ENCODE measurements at places on chromosomes 3 and 15.

DNA sequence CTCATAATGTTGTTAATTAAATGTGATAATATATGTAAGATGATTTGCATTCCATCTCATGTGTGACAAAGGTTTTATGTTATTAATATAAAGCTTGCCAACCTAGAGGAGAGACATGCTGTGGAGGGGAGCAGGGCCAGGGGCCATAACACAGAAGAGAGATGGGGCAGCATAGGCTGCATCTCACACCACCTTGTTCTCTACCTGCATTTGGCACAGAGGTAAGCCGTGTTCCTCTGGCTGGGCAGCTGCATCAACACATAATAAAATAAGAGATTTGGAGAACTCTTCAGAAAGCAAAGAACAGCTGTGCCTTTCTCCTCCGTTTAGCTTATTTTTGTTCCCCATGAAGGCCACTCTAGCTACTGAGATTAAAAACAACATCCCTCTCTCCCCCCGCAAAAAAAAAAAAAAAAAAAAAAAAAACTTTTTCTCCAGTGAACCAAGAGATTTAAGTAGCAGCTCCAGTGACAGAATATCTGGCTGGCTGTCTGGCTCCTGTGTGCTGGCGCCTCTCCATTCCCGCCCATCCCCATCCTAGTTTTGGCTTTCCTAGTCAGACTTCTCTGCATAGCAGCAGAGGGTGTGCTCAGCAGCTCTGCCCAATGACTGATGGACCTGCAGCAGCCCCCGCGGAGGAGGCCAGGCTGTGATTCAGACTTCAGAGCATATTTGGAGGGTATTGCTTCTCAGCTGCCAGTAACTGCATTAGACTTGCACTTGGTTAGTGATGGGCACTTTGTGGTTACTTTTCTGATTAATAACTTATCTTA, 52.2 kb upstream of the STXBP5L start:
- DNase-seq: no peak

GRCh38 chr3:51673181-51673801, 2.2 kb downstream of the TEX264 start:
- DNase-seq: no peak

- DNase-seq: no peak
These were observed 18.6 kb downstream of the CMTM8 start for GRCh38 chr3:32257042-32257441.

GRCh38 chr15:41692049-41692448, 31.8 kb downstream of the MGA start:
- DNase-seq: no peak

- DNase-seq: no peak
These were observed 304.1 kb downstream of the ZNF621 start for GRCh38 chr3:40828741-40829415.

DNA sequence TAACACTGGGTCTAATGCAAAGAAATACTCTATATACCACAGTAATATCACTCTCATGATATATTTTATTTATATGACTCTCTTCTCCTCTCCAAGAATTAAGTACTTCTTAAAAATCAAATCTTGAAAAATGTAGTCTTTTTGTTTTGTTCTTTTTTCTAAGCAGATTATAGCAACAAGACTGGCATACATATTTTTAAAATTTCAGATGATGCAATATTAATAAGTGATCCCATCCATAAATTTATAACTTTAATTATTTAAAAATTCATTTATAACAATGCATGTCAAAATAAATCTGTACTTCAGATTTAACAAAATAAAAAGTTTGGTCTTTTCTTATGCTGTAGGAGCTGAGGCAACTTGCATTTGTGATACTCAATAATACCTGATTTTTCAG, 95.0 kb upstream of the NEDD4 start:
- no peak for DNase-seq

- DNase-seq: no peak
These were observed 3.4 kb upstream of the KNL1 start for GRCh38 chr15:40590667-40591050.

DNA sequence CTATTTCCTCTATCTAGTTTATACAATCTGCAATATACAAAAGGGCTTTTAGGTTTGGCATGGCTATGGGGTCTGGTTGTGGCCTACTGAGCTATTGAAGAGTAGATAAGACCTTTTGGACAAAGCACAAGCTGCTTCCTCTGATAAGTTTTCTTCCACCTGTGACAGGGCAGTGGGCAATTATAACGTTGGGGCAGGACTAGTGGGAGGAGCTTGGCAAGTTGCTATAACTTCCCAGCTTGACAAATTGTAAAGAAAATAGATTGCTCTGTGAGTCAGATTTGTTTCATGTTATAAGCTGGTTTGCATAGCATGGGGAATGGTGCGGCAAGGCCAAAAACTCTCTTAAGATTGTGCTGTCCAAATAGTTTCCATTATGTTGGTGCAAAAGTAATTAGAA, 64.9 kb downstream of the SLC7A14 start:
- no peak for DNase-seq

DNA sequence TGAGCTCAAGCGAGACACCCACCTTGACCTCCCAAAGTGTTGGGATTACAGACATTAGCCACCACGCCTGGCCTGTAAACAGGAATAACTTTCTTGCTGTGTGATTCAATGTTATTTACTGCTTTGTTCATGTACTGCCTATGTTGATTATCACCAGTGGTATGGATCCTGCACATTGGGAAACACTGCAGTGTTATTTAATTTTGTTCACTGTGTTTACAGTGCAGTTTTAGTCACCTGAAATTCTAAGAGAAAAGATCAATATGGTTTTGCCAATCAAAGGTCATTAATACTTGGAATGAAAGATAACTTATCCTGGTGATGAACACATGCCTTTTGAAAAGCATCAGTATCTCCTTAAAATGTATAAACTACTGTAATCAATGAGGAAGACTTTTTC, 8.6 kb upstream of the GABPB1 start:
- DNase-seq: no peak

- DNase-seq: no peak
These were observed 744.0 kb upstream of the SGO1 start for GRCh38 chr3:20930034-20930433.

GRCh38 chr3:130991126-130991525, 35.5 kb downstream of the ASTE1 start:
- DNase-seq: no peak

DNA sequence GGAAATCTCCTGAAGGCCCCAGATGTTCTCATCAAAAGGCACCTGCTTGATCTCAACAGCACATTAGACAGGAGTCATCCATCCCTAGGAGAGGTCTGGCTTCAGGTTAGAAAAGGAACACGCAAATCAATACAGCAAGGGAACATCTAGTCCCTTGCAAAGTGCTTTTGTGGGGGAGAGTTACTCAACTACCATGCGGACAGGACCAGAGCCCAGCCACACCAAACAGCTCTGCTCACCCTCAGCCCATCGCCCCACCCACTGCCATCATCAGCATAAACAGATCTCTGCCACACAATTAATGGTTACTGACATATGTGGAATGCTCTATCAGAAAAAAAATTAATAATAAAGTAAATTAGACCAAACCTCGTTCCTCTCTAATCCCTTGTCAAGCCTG, 85.6 kb downstream of the MYLK start:
- no peak for DNase-seq

- DNase-seq: no peak
These were observed 458.3 kb downstream of the MFSD1 start for GRCh38 chr3:159260049-159260662.

DNA sequence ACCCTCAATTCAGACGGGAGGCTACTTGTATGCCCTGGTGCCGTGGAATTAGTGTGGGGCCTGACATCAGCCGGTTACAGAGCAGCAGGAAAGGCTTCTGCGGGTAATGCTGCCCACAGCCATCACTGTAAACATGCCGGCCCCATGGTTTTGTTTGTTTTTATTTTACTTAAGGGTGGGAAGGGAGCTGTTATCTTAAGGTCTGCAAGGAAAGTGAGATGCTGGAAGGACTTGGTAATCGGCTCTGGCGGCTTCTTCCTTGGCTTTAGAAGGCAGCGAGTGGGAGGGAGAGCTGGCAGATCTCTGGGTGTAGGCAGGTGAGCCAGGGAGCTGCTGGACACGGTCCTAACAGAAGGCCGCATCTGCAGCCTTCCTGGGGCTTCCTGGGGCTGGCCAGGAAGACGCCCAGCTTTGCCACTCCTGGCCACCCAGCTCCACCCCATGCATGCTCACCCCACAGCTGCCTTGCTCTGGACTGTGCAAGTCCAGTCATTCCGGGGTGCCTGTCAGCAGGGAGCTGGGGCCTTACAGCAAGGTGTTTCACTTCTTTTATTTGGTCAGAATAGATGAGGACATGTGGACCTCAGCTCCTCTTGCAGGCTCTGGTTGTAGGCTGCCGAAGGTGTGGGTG, 54.1 kb upstream of the FURIN start:
- DNase-seq: no peak

DNA sequence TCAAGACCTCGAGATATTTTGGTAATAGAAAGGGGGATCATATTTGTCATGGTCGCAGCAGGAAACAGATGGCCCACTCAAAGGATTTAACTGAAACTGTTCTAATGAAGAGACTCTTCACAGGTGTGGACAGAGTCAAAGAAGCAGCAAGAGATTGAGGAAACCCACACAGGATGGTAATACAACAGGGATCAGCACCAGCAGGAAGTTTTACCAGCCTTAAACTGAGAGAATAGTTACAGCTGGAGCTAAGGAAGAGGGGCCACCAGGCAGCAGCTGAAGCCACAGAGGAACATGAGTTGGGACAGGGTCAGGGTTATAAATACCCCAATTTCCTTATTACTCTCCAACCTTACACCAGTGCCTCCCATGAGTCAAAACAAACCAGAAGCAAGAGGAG, 131.8 kb upstream of the UBE2E2 start:
- DNase-seq: no peak
